ENCODE measurements at places on chromosomes 16 and 17. TPM values are rescaled to one million over a fixed set of nuclear protein-coding genes. Genes with fewer than 3 reads are reported as not detected.

PSMC3IP gene
- 11.2 TPM for total RNA-seq

DHRS11 gene
- total RNA-seq: 8.2 TPM

LYRM1 gene
- total RNA-seq: 26.1 TPM

ZSCAN32 gene
- total RNA-seq: 17.4 TPM

CDH11 gene
- total RNA-seq: 70.5 TPM

C16orf46 gene
- total RNA-seq: 15.7 TPM

TEX14 gene
- total RNA-seq: 14.3 TPM

IKZF3 gene
- 1.7 TPM for total RNA-seq

C17orf78 gene
- not detected for total RNA-seq

C16orf54 gene
- total RNA-seq: 1.2 TPM

MEIOB gene
- total RNA-seq: not detected

FN3K gene
- 16.9 TPM for total RNA-seq

MYH11 gene
- 2,091 TPM for total RNA-seq

RCVRN gene
- total RNA-seq: not detected
